ENCODE measurements at places on chromosomes 11 and 22.

GRCh38 chr11:11211888-11212287 is 141.2 kb downstream of the CSNK2A3 start:
- no peak for DNase-seq

DNA sequence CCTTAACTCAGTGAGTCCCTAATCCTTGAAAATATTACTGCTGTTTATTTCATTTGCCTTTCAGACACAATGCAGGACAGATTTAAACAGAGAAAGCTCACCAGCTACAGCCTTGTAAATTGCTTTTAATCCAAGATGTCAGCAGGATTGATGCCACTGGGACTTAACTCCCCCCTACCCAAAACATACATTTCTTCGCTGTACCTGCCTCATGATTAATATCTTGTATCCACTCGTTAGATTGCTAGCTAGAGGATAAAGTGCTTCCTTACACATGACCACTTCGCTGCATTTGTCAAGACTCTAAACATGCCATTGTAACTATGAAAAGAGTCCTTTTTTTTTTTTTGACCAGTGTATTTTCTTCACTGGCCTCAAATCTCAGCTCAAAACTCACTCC is 182.7 kb upstream of the MTMR2 start:
- no peak for DNase-seq

GRCh38 chr11:42709216-42709615 is 602.6 kb upstream of the API5 start:
- no peak for DNase-seq

DNA sequence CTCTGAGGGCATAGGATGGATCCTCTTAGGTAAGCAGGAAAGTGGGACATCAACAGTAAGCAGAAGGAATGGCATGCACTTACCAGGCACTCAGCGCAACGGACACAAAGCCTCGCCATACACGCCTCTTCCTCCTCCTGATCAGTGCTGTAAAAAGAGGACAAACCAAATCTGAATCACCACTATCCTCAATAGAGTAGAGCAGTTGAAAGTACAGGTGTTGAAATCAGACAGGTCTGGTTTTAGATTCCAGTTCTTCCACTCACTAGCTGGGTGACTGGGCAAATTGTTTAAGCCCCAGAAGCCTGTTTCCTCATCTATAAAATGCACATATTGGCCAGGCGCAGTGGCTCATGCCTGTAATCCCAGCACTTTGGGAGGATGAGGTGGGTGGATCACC is 8.6 kb upstream of the JAML start:
- no peak for DNase-seq

DNA sequence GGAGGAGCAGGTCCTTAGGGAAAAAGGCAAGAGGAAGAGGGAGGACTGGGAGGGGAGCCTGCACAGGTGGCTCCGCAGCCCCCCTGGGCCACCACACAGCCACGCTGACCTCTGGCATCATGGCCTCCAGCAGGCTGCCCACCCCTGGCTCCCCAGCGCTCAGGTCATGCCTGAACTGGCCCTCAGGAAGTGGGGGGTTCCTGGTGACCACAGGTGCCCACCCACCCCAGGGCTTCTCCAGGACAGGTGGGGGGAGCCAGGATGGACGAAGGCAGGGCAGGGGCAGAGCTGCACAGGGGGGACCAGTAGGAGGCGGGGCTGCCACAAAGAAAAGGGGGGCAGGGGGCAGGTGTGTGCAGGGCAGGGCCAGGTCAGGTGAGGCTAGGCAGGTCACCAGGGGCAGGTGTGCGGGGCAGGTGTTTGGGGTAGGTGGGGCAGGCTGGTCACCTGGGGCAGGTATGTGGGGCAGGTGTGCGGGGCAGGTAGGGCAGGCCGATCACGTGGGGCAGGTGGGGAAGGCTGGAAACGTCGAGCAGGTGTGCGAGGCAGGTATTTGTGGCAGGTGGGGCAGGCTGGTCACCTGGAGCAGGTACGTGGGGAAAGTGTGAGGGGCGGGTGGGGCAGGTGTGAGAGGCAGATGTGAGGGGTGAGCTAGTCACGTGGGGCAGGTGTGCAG is 997 bp downstream of the DEAF1 start:
- no peak for DNase-seq

- DNase-seq = no peak
These were observed 103.5 kb downstream of the WNT11 start for GRCh38 chr11:76102802-76103201.

GRCh38 chr11:15551901-15552851 is 437.5 kb downstream of the INSC start:
- no peak for DNase-seq

DNA sequence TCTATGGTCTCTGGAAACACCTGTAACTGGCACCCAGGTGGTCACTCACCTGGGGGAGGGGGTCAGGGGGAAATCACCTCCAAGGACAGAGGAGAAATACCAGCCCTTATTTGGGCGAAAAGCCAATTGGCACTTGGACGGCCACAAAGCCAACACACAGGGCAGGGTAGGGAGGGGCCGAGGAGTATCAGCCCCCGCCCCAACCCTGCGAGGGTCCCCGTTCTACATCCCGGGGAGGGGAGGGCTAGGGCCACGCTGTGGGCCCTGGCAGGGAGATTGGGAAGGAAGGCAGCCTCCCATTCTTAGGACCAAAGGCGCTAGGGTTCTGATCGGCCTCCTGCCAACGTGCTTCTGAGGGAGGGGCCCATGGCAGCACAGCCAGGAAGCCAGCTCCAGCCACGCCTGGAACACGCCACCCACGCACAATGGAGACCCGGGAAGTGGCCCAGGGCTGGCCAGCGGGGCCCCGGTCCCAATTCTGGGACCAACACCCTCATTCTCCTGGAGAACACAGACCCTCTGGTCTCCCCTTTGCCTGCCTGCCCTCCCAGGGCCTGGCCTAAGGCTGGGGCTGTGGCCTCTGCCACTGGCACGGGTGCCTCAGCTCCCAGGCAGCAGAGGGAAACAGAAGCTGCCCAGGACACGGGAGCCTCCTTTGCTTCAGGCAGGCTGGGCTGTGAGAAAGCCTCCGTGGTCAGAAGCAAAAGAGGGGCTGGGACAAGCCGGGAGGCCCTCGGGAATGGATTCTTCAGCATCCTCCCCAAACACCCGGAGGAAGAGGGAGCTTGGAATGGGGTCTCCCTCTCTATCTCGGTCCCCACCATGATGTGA is 7.4 kb downstream of the CBX6 start:
- DNase-seq = no peak

DNA sequence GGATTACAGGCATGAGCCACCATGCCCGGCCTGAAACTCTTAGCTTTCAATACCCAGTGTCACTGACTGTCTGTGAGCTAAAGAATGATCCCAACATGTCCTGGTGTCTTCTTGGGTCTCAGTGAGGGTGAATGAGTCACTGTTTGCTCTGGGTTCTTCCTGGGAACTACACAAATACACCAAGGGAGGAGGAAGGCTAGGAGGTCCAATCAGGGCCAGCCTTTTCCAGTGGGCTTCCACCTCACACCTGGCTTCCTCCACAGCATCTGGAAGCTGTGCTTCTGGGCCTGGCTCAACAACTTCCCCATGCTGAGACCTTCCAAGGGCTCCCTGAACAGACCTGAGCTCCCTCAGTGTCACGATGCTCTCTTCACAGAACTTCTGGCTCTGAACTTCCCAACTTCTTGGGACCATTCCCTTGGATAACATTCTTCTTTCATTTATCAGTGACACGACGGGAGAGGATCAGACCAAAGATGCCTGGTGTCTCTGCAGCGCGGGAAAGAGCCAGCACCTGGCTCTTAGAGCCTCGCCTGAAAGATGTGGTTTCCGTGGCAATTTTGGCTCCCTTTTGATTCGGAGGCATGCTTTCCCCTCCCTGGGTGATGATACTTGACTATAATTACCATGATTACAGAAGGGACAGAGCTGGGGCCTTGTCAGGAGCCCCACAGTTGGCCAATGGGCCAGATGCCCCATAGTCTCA is 22.3 kb upstream of the CHRM4 start:
- DNase-seq = no peak

DNA sequence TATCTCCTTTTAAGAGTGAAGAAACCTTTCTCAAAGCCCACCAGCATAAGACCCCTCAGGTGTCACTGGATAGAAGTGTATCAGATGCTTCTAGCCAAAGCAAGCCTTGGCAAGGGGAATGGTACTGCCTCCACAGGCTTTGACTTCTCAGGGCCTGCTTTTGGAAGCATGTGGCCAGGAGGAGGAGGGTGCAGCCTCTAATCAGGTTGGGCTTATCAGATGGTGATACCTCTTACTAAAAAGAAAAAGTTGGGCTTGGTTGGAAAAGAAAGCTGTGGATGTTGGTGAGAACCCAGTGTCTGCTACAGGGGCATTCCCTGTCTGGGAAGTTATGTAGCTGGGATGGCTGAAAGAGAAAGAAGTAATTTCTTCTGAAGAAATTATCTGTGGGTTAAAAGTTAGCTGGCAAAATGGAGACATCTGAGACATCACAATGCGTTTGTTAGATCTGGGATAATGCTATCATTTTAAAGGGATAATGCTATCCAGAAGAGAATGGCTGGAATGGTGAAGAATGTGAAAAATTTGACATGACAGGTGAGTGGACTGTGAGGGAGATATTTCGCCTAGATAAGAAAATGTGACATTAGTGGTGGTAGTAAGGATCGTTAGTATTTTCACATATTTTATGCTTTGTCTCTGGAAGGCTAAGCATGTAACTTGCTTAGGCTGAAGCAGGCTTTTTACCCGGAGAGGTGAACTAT is 7.2 kb downstream of the APLP2 start:
- DNase-seq = no peak

- DNase-seq = no peak
These were observed 987 bp downstream of the C1QTNF6 start for GRCh38 chr22:37186997-37187522.

DNA sequence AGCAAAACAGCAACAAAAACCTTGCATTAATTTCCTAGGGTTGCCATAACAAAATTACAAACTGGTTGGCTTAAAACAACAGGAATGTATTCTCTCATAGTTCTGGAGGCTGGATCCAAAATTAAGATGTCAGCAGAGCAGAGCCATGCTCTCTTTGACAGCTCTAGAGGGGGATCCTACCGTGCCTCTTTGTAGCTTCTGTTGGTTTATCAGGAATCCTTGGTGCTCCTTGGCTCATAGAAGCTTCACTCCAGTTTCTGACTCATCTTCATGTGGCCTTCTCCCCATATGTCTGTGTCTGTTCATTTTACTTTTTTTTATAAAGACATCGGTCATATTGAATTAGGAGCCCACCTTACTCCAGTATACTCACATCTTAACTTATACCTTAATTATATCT is 90.5 kb upstream of the POU2AF2 start:
- no peak for DNase-seq

DNA sequence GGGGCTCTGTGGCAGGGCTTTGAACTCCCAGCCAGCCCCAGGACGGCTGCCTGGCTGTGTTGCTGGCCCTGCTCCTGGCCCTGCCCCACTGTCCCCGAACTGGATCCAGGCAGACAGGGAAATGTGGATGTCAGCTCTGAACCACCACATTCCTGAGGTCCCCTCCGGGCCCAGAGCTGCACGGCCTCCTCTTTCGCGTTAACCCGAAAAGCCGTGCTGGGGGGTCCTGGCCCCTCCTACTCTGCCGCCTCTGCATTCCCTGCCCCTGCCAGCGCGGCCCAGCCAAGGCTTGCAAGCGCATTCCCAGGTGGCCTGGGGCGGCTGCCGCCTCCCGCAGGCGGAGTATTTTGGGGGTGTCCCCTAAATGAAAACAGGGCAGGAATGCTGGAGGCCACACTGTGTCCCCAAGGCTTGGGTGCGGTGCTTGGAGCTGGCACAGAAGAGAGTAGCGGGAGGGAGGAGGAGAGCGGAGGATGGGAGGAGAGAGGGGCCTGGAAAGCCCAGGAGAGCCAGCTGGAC is 5.4 kb downstream of the LINC01488 start:
- no peak for DNase-seq

GRCh38 chr22:48923165-48923865 is 904.4 kb downstream of the BRD1 start:
- no peak for DNase-seq

DNA sequence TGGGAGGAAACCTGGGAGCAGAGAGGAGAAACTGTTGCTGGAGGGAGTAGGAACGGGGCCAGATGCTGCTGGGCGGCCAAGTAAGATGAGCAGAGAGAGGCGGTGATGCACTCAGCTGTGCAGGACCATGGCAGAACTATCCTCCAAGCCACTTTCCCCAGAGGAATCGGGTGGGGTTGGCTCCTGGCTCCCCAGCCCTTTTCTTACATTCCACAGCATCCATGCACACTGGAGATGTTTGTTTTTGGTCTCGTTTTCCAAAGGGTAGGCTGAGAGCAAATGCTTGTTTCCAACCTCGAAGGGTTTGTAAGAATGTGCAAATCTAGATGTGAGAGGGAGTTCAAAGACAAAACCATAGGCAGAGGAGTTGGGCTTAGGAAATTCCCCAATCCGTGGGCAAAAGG is 73.2 kb downstream of the DBX1 start:
- DNase-seq = peak; percentile 87

GRCh38 chr22:36222887-36223450 is 16.4 kb downstream of the APOL2 start:
- DNase-seq = no peak

GRCh38 chr11:86486261-86487030 is 111.8 kb downstream of the CCDC81 start:
- no peak for DNase-seq

DNA sequence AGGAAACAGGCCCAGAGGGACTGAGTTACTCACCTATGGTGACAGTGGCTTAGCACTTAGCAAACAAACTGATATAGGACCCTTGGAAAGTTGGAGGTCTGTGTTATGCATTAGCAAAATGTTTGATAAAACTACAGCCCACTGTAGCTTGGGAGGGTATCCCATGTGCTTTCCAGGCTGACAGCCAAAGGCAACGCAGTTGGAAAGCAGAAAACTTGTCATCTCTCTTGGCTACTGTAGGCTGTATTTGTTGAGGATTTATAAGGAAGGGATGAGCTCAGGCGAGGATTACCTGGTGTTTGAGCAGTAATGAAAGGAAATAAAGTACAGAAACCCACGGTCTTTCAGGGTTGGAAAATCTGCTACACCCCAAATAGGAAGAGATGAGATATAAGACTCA is 23.8 kb downstream of the SDHAF2 start:
- DNase-seq = no peak

DNA sequence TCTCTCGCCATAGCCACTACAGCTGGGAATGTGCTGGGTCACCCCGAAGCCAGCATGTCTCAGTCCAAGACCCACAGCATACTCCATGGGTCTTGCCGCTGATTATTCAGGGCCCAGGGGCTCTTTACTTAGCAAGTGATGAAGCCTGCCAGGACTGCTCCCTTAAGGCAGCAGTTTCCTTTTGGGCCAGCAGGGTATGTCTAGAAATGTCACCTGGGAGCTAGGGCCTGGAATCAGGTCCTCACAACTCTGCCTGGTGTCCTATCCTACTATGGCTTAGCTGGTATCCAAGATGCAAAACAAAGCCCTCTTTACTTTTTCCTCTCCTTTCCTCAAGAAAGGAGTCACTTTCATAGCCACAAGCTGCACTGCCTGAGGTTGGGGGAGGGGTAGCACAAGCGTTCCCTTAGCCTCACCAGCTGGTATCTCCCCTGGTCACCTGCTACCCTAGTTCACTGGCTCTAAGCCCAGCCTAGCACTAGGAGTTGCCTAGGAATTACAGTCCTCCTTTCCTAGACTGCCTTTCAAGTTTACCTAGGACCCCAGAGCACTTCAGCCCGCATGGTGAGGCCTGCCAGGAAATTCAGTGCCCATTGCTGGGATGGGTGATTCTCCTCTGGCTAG is 22.6 kb upstream of the NCR3LG1 start:
- no peak for DNase-seq

- DNase-seq = no peak
These were observed 2.9 kb upstream of the SGSM1 start for GRCh38 chr22:24803064-24803542.

GRCh38 chr22:19641983-19642451 is 72.3 kb upstream of the SEPTIN5 start:
- no peak for DNase-seq
